ENCODE measurements at places on chromosomes 7 and 10.

DNA sequence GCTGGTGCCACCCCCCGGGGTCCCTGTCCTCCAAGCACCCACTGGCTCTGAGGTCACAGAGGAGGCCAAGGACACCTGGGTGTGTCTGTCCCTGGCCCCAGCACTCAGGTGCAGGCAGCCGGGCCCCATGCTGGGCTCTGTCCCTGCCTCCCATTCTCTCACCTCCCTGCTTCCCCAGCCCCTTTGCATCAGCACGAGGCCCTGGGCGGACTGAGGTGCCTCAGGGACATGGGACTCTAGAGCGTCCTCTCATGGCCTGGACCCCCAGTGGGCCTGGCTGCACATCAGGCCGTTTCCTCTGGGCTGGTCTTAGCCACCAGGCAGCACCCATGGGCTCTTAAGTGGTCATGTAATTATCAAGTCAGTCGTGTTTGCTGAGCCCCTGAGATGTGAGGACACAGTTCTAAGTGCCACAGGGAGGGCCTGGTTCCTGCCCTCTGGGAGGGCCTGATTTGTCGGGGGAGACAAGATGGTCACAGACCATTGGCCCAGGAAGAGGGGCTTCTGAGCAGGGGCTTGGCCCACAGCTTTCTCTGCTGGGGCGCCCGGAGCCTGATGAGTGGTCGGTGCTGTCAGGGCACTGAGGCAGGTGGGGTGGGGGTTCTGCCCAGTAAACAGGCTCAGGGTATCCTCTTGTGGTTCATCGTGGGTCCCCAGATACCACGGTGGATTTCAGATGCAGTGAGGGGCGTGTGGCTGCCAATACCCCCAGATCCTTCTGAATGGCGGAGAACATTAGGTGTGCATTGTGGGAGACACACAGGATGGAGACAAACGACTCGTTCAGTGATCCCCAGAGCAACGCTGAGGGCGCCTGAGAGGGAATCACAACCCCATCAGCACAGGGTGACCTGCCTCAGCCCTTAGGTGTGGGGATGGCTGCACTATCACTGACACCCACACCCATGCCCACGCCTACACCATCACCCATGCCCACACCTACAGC is 152.5 kb downstream of the WDR37 start:
- DNase-seq = no peak

GRCh38 chr7:158828133-158829020 is 932 bp downstream of the ESYT2 start:
- DNase-seq = peak; percentile 82

DNA sequence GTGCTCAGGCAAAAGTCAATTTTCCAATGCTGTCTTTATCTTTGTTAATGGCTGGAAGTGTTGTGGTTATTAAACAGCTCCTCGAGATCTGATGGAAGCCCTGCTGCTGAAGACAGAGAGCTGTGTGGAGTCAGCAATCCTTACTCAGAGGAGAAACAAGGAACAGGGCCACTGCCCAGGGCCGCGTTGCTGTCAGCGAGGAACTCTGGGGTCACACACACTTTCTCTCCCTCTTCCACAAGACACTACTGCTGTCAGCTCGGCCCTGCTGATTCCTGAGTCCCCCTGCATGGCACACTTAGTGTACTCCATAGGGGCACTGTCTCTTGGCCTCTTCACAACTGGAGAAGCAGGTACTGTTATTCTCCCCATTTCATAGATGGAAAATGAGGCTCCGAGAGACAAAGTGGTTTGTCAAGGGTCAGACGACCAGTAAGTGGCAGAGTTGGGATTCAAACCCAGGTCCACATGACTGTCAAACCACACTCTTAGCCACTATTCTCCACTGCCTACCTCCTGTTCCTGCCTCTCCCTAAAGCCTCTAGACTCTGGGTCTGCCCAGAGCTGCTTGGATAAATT is 29.3 kb upstream of the PDCD4 start:
- no peak for DNase-seq

DNA sequence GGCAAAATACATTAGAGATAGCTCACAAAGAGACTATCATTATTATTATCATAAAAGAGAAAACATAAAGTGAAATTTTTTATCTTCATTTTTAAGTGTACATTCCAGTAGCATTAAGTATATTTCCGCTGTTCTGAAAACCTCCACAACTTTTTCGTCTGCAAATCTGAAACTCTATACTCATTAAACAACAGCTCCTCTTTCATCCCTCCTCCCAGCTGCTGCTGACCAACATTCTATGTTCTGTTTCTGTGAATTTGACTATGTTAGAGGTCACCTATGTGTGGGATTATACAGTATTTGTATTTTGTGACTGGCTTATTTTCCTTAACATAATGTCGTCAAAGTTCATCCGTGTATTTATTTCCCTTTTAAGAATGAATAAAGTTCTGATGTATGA is 429.3 kb upstream of the TPK1 start:
- no peak for DNase-seq

GRCh38 chr7:1536743-1537534 is 6.4 kb downstream of the MAFK start:
- peak; percentile 99 for DNase-seq

GRCh38 chr10:1107679-1108078 is 51.5 kb downstream of the WDR37 start:
- no peak for DNase-seq

DNA sequence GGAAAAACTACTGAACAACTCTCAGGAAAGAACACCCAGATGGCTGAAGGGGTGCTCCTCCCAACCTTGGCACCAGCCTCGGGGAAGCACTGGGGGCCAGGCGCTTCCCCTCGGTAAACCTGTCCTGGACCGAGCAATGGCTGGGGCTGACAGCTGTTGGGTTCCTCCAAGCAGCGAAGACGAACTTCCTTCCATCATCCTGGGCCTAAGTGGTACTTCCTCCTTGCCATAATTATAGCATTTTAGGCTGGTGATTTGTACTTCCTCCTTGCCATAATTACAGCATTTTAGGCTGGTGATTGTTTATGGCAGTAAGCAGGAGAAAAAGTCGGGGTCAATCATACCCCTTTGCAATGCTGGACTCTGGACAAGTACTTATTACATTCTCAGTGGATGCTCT is 69.3 kb downstream of the MYOF start:
- DNase-seq = no peak

GRCh38 chr7:149005427-149006344 is 22.6 kb downstream of the PDIA4 start:
- peak; percentile 82 for DNase-seq

- DNase-seq = no peak
Observed at GRCh38 chr10:57696641-57697040, 571.1 kb downstream of the IPMK start.

GRCh38 chr7:28954946-28955345 is 3.2 kb downstream of the TRIL start:
- DNase-seq = no peak

- DNase-seq = no peak
Observed at GRCh38 chr7:26487780-26488515, 196.3 kb downstream of the SNX10 start.

DNA sequence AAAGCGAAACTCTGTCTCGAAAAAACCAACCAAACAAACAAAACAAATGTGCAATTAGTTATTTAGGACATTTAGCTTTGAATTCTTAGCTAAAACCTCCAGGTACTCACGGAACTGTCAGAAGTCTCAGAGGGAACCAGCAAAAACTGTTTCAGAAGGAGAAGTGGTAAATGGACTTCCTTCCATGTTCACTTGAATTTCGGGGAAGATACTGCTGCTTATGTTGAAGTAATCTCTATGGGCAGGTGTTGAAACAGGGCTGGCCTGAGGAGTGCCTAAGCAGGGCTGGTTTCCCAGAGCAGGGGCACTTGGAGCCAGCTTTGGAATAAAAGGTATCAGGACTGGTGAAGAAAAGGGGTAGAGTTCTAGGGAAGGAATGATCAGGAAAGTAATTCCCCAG is 2.4 kb upstream of the EXOC6 start:
- no peak for DNase-seq

- DNase-seq = no peak
Observed at GRCh38 chr10:34135515-34135914, 679.6 kb downstream of the PARD3 start.

DNA sequence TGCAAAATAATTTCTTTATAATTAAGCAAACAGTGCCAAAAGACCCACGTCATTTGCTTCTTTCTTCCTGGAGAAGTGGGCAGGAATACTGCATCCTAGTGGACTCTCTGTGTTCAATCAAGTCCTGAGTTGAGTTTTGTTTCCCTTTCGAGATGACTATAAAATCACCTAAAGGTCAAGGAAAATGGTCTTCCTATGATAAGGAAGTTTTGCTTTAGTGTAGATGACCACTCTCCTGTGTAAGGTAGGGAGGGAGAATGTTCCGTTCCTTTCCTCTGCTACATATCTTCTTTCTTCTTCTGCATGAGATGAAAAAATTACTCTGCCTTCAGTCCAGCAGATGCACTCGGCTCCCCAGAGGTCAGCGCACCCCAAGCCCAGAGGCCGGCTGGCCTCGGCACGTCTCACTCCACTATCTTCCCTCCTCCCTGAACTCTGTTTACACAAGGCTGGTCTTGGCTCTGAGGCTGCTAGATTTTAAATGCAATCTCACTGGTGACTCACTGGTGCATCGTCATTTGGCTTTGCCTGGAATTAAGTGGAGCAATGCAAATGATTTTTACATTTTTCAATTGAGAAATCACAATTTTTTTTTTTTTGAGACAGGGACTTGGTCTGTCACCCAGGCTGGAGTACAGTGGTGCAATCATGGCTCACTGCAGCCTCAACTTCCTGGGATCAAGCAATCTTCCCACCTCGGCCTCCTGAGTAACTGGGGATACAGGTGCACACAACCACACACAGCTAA is 18.6 kb upstream of the VDAC2 start:
- peak; percentile 78 for DNase-seq

DNA sequence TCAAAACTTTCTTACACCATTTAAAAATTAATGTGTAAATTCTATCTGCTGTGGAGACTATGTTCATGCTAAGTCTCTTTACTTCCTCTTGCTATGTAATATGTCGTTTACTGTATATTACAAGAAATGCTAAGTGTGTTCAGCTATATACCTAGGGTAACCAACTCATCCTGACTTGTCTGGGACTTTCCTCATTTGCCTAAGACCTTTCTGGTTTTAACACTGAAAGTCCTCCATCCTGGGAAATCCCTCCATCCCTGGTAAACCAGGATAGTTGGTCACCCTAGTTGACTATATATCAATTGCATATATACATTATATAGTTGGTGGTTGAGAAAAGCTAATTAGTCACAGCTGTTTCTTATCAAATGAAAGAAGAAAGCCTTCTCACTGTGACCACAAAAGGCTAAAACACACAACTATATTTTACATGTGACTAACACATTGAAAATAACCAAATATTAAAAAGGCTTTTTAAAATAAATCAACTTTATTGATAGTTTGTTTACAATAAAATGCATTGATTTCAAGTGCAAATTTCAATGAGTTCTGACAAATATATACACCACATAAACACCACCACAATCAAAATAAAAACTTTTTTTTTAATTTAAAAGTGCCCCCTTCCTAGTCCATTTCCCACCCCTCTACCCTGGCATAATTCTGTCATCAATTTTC is 167.7 kb upstream of the INHBA start:
- no peak for DNase-seq

Measured in coronary artery (tissue), 2 donors.